ENCODE measurements at places on chromosomes 12 and 14.

DNA sequence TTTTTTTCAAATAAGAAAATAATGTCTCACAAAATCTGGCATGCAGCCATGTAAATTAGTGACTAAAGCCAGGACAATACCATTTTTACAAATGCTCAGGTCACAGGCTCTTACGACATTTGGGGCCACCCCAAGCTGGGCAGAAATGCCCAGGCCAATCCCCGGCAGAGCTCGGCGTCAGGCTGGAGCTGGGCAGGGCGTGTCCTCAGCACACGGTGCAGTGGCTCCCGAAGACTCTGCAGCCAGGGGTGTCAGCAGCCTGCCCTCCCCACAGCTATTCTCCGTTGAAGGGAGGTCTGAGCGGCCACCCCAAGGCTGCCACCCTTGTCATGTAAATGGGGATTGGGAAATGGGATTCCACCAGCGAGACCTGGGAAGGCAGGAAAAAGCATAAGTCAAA is 158.6 kb downstream of the DICER1 start:
- DNase-seq, result no peak

DNA sequence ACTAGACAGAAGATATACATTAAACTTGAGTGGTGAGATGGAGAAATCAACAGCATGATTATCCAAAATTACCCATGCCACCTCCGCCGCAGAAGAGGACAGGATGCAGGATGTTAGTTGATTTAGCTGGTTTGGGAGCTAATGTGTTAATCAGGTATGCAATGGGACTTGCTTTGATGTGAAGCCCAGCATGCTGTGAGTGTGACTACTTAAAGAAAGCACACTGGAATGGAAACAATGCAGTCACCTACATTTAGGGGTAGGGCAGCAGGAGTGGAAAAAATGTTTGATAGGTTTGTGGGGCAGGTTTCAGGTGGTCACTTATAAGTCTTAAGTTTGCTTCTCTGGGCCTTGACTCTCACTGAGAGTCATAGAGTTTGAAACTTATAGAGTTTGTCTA is 170.0 kb upstream of the DAAM1 start:
- no peak for DNase-seq

- no peak for DNase-seq
Observed at GRCh38 chr14:97021001-97021400, 223.8 kb downstream of the VRK1 start.

DNA sequence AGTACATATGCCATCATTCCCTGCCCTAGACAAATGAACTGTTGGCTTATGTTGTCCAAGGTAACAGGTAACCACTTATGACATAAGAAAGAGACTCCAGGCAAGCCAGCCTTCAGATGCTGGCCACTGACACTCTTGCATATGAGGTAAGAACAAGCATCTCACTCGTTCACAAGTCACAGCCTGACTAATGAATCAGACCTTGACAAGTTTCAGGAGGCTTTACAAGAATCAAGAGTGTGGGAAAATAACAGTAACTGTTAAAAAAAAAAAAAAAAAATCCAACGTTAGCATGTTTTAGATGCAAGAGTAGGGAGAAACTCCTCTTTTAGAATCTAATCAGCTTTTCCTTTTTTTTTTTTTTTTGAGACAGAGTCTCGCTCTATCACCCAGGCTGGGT is 40.7 kb downstream of the ZFYVE1 start:
- DNase-seq, result no peak

DNA sequence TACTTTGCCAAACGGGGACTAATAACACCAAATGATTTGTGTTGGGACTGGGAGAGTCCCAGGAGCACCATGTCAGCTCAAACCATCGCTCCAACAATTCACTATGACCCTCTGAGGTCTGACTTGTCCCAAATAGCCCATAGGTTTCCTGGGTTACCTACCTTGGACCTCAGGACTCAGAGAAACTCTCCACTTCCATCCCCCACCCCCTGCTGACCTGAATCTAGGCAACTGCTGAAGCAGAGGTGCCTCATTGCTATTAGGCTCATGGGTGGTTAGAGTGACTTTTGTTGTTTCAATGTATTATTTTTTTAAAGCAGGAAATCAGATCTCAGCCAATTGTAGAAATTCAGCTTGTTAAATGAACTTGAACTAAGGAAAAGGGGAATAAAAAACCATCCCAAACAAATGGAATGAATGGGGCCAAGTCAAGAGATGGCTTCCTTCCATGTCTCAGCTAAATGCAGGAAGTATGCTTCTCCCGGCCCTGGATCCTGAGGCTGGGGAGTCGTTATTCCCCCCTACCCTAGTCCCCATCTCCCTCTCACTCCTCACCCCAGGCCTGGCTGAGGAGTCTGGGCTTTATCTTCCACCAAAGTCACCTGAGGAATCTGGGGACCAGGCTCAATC is 80.9 kb upstream of the SLC24A4 start:
- DNase-seq, result no peak

GRCh38 chr12:124734224-124734788 is 129.4 kb downstream of the SCARB1 start:
- DNase-seq, result no peak

- DNase-seq, result peak; percentile 69
Observed at GRCh38 chr12:116916714-116917114, 6.0 kb downstream of the FBXW8 start.

DNA sequence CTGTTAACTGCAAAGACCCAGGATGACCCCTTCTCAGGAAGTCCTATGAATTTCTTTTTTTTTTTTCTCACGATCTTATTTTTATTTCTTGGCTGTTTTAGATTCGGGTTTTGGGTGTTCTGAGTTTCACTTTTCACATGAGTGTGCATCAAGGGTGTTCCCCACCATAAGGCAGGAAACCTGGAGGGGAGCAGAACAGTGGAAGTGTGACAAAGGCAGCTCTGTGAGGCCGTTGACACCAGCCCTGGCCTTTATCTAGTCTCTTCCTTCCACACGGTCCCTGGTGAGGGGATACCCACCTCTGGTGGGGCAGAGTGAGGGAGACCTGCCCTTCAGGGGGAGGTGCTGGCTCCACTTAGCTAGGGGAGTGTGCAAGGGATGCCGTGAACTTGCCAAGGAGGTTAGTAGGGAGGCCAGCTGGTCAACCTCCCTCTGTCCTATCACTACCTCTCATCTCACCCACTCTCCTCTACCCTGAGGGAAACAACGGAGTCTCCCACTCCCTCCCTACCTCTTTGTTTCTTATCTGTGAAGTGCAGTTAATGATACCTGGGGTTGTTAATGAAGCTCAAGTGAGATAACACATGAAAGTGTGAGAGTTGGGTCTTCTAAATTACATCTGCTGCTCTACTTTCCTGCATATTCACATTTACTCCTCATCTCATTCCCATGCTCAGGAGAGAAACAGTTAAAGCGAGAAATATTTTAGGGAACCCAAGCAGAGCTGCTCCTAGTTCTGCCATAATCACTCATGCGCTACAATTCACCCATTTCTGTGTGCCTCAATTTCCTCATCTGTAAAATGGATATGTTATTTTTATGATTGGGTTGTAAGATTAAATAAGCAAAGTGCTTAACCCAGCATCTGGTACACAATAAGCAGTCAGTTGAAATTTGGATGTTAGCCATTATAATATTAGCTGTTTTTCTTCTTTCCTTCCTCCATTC is 4.4 kb upstream of the GALNT6 start:
- DNase-seq, result no peak

GRCh38 chr12:26097046-26097878 is 27.6 kb downstream of the BHLHE41 start:
- DNase-seq, result peak; percentile 87

DNA sequence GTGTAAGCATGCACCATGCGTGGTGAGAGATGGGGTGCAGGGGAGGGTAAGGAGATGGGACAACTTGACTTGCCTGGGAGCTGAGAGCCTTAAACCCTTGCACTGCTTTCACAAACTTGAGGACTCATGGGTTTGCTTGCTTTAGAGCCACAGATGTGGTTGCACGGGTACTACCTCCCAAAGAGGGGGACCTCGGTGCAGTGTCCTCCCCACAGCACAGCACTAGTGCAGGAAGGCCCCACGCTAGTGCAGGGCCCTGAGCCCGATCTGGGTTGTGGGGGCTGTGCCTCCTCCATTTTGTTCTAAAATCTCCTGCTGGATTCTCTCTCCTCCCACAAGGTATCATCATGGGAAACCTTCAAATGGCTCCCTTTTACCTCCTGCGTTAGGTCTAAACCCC is 11.2 kb downstream of the KRT72 start:
- DNase-seq, result no peak

- no peak for DNase-seq
Observed at GRCh38 chr14:24100197-24100981, 6.3 kb downstream of the PCK2 start.

GRCh38 chr12:39161465-39162085 is 256.2 kb upstream of the CPNE8 start:
- no peak for DNase-seq

DNA sequence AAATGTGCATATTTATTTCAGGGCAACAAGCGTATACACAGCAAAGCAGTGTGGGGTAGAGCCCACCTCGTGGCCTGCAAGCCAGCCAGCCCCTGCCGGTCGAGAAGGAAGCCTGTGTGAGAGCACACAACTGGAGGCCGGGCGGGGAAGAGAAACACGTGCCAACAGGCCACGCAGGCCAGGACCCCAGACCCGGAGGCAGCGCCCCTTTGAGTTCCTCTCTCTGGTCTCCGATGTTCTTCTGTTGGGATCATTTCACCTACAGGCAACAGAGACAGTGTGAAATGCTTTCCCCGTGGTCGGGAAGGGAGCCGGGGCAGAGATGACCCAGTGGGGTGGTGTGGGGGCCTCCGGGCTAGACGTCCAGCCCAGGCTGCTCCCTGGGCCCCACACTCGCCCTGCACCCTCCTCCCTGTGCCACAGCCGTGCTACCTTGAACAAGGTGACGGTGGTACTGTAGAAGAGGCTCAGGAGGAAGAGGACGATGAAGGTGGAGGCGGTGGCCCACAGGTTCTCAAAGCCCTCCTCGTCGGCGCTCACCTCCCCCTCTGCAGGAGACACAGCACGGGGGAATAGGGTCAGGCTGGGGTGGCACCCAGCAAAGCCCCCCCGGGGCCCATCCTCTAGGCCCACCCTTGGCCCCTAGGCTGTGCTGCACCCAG is 325.5 kb downstream of the TMEM121 start:
- DNase-seq, result no peak

GRCh38 chr12:94621662-94622359 is 28.5 kb downstream of the TMCC3 start:
- peak; percentile 96 for DNase-seq

- DNase-seq, result no peak
Observed at GRCh38 chr14:94774344-94775090, 4.6 kb upstream of the GSC start.
